Thoracic aorta (tissue), 2 donors: ENCODE measurements at places on chromosomes 5 and 9. TPM values are rescaled to one million over a fixed set of nuclear protein-coding genes. Genes with fewer than 3 reads are reported as not detected.

- DNase-seq = no peak
Measured at GRCh38 chr5:119131530-119132304, 60.8 kb downstream of the DMXL1 start.

DNA sequence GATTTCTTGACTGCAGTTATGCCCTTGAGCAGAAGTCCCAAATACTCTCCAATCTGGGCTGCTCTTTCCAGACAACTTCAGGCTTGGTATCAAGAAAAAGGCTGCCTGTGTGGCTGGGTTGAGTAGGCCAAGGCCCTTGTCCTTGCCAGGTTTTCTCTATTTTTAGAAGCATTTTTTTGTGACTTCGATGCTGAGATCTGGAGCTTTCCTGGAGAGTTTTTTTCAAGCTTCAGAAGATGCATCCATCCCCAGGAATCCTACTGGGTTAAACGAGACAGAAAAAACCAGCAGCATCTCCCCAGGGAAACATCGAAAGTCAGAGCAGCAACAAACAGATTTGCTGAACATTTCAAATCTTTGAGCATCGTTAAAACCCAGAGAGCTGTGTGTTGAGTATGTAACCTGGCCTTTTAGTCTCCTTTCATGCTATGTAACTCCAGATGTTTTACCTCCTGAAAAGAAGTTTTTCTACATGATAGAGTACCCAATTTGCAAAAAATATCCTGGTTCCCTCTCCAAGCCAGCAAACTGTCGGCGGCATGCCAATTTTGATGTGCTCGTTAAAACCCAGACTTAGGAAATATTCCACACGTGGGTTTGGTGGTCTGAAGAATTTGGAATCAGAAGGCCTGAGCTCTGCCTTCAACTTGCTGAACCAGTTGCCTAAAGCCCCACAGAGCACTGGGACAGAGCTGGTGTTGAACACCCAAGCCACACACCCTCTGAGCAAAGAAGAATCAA is 98.1 kb upstream of the ALDH1B1 start:
- DNase-seq = peak; percentile 6

The NSG2 gene
- not detected for total RNA-seq

DNA sequence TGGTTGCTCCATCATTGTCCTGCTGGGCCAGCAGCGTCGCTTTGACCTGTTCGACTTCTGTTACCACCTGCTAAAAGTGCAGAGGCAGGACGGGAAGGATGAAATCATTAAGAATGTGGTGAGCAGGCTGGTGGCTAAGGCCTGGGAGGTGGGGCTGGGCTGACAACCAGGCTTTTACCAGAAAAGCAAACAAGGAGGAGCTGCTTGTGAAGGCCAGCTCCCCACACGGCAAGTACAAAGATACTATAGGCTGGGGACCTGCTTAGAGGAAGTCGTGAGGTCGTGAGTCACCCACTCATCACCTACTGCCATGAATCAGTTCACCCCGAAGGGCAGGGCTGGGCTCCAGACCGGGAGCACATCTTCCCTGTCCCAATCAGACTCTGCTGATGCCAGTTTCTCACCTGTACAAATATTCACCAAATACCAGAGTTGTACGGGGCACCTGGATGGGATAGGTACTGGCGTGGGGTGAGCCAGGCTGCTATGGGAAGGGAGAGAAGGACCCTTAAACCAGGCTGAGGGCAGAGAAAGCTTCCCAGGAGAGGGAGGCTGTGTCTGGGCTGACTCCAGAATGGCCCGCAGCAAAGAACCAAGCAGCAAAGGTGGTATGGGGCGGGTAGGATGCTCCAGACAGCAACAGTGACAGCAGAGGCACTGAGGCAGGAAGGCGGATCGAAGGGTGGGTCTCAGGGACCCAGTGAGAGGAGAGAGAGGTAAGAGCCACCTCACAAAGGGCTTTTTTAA is 69.3 kb upstream of the NIPAL4 start:
- DNase-seq = no peak

- no peak for DNase-seq
Measured at GRCh38 chr5:102411-103043, 10.6 kb downstream of the PLEKHG4B start.

- no peak for DNase-seq
Measured at GRCh38 chr5:31995006-31995405, 179.1 kb downstream of the GOLPH3 start.

The MLANA gene
- total RNA-seq = not detected

- no peak for DNase-seq
Measured at GRCh38 chr5:14868771-14869170, 2.8 kb downstream of the ANKH start.

DNA sequence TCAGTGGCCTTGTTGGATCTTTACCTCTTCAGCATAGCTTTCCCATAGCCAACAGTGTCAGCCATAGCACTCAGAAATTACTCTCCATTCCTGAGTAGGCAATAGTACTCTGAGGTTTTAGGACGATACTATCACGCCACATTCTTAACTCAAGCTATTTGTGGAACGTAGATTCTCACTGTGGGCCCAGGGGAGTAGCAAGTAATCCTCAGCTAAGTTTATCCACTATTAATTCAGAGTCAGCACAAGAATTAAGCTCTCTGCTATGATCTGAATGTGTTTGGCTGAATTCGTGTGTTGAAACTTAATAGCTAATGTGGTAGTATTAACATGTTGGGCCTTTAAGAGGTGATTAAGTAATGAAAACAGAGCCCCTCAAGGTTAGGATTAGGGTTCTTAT is 858.8 kb upstream of the NUDT12 start:
- DNase-seq = no peak

DNA sequence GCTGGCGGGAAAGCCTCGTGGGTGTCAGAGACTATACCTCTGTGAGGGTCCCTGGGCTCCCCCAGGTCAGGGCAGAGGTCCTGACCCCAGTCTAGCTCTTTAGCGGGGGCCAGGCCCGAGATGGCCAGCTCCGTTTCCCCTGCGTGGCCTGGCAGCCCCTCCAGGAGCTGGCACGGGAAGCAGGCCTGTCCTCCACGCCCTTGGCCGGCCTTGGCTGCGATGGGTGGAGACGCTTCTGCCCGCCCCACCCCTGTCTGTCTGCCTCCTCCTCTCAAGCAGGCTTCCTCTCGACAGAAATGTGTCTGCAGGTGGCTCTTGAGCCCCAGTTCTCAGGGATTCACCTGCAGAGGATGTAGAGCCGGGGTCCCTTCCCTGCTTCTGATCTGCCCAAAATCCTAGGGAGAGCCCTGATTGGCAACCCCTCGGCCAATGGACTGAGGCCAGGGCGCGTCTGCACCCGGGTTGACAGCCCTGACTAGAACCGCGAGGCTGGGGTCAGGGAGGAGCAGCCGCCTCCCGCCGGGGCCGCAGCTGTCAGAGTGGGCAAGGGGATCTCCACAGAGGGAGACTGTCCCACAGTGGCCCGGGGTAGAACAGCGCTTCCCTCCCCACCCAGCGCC is 2.6 kb upstream of the GRIN1 start:
- no peak for DNase-seq
